Calu3 (cell line): ENCODE measurements at places on chromosomes 11 and 22. TPM values are rescaled to one million over a fixed set of nuclear protein-coding genes. Genes with fewer than 3 reads are reported as not detected.

TRIM48 gene
- not detected in 2 replicates for total RNA-seq

SLC22A8 gene
- total RNA-seq = not detected in 2 replicates

POGLUT3 gene
- 16.4 and 16.9 TPM in 2 replicates for total RNA-seq

STX5 gene
- total RNA-seq = 38.3 and 39.2 TPM in 2 replicates
